ENCODE measurements at places on chromosomes 4 and X.

- no peak for DNase-seq
These were observed 38.3 kb downstream of the TKTL1 start for GRCh38 chrX:154333837-154334271.

DNA sequence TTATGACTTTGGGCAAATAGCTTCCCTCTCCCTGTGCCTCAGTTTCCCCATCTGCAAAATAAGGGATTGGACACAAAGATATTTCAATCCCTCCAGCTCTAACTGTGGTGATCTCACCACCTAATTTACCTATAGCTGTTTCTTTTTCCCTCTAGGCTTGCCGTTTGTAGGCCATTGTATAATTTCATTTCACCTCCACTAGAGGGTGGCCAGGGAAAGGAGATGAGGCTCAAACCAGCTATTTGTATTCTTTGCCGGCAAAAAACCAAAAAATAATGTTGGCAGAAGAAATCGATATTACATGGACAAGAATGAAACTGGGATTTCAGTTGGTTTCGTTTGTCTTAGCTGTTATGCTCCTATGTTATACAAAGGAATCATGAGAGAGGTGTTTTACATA lies 36.1 kb upstream of the DOCK11 start:
- DNase-seq: no peak

DNA sequence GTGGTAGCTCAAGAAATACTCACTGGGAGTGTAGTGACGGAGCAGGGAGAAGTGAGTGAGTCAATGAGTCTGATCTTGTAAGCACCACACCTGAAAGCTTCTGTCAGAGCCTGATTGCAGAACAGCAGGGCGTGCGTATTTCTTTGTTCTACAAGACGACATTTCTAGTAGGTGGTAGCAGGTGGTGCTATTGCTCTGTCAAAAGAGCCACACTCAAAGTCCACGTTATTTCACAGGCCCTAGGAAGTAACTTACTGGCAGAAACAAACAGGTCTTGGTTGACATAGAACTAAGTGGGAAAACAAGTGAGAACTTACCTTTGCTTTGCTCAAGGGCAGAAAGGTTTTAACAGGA lies 46.4 kb upstream of the SPRY1 start:
- no peak for DNase-seq

DNA sequence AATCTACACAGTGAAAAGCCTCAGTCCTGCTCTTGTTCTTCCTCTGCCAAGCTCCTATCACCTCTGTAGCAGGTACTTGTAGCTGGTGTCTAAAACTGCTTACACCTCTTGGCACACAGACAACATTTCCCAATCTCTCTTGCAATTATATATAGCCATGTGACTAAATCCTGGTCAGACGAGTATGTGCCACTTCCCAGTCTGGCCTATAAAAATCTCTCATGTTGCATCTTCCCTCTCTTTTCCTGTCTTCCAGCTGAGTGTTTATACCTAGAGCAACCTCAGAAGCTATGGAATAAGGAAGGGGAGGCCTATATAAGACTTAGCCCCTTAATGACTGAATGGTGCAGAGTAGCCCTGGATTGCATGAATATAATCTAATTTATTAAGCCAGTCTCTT lies 105.8 kb downstream of the RNF150 start:
- no peak for DNase-seq

- peak; percentile 75 for DNase-seq
These were observed 669 bp downstream of the IRF2 start for GRCh38 chr4:184473499-184474262.

GRCh38 chr4:4901877-4902276 lies 42.4 kb downstream of the MSX1 start:
- no peak for DNase-seq

- peak; percentile 65 for DNase-seq
These were observed 2.3 kb downstream of the ZNF827 start for GRCh38 chr4:145936142-145936996.

DNA sequence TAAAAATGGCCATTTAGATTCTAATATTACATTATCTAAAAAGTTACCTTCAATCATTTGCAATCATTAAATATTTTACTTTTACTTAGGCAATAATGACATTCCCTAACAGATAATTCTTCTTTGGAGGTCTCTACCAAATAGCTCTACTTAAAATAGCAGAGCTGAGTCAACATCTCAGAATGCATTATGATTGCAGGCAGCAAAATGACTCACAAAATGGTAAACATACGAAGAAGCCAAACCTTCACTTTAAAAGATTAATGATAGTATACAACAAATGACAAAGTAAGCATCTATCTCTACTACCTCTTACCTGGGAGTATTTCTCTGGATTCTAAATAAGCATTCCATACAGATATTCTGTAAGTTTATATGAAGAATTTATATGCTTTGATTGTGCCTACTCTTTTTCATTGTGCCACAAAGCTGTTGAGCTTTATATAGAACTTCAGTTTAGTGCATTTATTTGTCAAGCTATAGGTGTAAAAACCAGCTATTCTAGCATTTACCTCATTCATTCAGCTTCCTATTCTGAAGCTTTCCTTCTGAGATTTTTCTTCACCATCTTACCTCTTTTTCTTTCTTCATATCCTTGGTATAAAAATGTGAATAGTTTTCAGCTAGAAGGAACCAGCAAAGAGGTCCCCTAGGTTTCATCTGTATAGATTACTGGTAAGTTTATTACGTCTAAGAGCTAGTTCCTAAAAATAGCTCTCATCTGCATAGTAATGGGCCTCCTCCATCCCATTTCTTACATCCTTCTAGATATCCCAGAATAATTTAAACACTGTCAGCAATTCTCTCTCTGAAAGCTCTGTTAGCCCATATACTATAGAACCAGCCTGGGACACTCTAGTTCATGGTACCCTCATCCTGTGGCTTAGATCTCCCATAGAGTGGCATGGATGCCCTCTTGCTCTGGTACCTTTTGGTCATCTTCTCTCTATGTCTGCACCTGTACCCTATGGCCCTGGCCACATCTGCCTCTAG lies 17.2 kb upstream of the SPCS3 start:
- DNase-seq: no peak

GRCh38 chr4:73308286-73308685 lies 49.7 kb upstream of the ANKRD17 start:
- no peak for DNase-seq

DNA sequence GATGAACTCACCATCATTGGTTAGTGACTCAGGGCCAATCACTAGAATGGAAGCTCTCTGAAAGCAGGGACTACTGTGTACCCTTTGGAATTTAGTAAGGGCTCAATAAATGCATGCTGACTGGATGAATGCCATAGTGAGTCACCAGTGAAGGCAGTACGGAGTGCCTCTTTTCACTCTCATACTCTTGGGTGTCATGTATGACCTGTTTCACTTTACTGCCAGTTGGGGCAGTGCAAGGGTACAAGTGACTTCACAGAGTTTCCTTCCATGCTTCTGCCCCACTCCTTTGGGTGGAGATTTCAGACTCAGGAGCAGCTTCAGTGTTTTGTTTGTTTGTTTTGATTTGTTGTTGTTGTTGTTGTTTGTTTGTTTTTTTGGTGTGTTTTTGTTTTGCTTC lies 57.7 kb downstream of the SOX3 start:
- DNase-seq: no peak

DNA sequence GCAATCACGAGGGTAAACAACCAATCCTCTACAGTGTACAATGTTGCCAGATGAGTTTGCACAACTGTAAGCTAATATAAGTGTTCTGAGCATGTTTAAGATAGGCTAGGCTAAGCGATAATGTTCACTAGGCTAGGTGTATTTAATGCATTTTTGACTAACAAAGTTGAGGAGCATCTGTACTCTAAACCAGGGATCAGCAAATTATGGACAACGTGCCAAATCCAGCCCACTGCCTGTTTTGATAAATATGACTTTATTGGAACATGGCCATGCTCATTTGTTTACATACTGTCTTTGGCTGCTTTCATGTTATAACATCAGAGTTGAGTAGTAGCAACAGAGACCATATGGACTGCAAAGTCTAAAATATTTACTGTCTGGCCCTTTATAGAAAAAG lies 46.3 kb upstream of the ARHGEF6 start:
- no peak for DNase-seq

- DNase-seq: no peak
These were observed 12.9 kb downstream of the TMEM184C start for GRCh38 chr4:147629783-147630730.

GRCh38 chr4:94447754-94448411 lies 3.9 kb upstream of the PDLIM5 start:
- no peak for DNase-seq

- no peak for DNase-seq
These were observed 54.1 kb upstream of the WDR17 start for GRCh38 chr4:176011529-176011928.

DNA sequence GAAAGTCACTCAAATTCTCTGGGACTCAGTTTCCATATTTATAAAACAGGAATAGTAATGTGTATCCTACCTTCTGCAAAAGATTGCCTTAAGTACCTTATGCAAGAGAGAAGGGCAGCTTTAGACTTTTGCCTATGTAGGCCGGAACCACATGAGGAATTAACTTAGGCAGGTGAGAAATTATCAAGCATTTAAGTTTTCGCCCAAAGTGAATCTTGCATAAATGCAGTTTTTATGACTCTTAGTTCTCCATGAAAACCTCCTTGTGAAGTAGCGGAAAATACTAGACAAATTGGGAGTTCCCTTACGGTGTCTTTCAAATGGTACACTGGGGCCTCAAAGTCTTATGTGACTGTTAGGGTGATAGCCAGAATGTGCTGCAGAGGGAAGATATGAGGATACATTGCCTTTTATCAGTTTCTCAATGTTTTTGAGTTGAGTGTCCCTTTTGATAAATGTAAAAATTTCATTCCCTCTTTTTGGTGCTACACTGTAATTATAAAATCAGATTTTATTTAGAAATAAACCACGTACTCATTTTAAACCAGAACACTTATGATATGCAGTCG lies 2.6 kb downstream of the SH2D1A start:
- DNase-seq: no peak

GRCh38 chr4:12144051-12144450 lies 715.4 kb upstream of the HS3ST1 start:
- DNase-seq: no peak

DNA sequence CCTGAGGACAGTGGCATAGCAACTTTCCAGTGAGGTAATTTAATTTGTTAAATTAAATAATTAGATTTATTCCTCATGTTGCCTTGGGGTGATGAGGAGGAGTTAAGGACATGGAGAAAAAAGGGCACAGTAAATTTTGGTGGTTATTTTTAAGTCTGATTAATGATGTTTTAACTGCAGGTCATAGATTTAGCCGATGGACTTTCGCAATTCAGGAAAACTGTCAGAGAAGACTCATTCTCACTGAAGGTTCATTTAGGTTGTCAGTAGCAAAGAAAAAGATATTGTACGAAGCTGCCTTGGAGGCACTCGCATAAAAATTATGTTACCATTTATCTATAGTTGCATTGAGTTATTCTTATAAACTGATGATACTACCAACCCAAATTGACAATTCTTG lies 164.2 kb upstream of the PITX2 start:
- DNase-seq: no peak

GRCh38 chr4:97585274-97585673 lies 558.0 kb downstream of the STPG2 start:
- DNase-seq: no peak

DNA sequence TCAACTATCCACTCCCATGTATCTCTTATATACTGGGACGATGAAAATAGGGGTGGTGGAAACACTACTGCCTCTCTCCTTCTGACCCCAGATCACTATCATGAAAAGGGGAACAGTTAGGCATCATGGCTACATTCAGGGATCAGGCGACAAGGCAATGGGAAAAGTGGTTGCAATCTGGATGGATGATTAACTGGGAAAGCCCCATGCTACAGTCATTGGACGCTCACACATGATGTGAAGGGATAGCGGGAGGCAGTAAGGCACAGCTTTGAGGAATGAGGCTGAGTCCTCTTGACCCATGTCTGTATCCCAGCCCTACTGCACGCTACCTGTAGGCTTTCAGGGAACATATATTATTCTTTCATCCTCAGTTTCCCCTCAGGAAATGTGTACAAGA lies 10.2 kb downstream of the GASK1B start:
- DNase-seq: no peak

- peak; percentile 29 for DNase-seq
These were observed 88.6 kb downstream of the PALLD start for GRCh38 chr4:168585168-168586091.

DNA sequence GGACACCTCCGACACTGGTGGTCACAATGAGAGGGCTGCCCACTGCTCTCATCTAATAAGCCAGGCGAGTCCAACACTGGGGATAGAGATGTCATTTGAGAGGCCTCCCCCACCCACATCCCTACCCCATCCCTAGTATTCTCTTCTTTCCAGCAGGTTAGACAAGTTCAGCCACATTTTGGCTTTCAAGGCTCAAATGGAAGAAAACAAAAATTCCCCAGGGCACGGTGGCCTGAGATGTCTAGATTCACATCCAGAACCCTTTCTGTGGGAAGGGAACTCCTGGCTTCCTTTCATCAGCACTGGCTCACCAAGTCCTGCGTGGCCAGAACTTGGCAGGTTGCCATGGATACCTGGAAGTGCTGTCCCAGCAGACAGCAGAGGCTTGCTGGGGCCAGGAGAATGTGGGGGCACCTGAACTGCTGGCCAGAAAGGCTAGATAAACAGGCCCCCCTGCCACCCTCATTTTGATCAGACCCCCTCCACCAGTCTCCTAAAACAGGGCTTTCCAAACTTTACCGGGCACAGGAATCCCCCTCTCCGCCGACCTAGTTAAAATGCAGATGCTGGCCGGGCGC lies 1.3 kb upstream of the NYX start:
- DNase-seq: no peak

GRCh38 chr4:67092351-67092750 lies 453.0 kb downstream of the CENPC start:
- DNase-seq: no peak

GRCh38 chrX:155434906-155435743 lies 23.3 kb downstream of the F8A3 start:
- DNase-seq: no peak

All from activated T-cell treated with anti-CD3 and anti-CD28 coated beads, Interleukin-2, amount 50 U/mL, for 24 hours (primary cell).